ENCODE measurements at places on chromosomes 7 and 10. TPM values are rescaled to one million over a fixed set of nuclear protein-coding genes. Genes with fewer than 3 reads are reported as not detected.

Gene GDF10
- 0.58 TPM for total RNA-seq

Gene SYNPO2L
- total RNA-seq: 289 TPM

DNA sequence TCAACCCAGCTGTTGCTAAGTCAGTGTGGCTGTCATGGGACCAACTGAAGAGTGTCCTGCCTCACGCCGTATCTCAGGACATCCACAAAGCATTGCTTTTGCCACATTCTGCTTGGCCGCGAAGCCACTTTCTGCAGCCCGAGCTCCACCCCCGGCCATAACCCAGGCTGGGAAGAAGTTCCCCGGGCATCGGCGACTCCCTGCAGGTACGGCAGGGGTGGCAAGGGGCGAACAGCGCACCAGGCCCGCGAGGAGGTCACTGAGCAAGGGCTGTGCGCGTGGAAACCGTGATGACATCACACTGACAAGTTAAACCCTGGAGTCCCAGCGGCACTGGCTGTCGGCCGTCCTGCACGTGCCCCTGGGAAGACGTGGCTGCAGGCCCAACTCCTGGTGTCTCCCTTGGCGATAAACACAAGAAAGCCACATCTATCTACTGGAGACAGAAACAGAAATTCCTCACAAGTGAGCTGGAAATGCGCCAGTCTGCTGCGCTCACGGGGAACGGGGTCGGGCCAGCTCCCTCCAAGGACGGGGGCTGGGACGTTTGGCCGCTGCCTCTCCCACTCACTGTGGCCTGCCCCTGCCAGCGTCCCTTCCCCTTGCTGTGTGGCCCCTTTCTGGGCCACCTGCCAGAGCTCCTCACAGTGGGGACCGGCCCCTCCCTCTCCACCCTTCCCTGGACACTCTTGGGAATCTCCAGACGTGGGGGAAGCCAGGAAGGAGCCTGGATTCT, 326.3 kb downstream of the DNAJB6 start:
- H3K36me3 ChIP-seq: no peaks in the 10 kb centered on the region
- DNase-seq: no peak
- H3K27me3 ChIP-seq: peaks cover 9% of the 10 kb centered on the region
- no peak overlapping the region for H3K27ac ChIP-seq
- H3K4me3 ChIP-seq: no peak overlapping the region

DNA sequence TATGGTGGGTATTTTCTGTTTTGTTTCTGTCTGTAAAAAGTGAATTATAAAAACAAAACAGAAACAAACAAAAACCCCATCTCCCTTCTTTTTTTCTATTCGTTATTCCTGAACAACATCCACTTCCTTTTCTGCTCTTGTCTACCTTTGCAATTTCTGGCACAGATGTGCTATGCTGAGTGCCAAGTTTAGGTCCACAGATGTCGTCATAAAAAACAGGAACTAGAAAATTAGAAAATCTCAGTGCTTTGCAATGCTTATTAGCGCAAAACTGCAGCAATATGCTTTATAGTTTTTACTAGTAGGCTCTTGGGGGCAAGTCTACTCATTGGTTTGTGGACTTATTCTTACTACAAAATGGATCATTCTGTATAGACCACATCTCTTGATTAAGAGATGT, 94.2 kb upstream of the PRKCQ start:
- no peaks in the 10 kb centered on the region for H3K4me1 ChIP-seq
- DNase-seq: no peak
- H3K4me3 ChIP-seq: no peak overlapping the region
- H3K27ac ChIP-seq: no peak overlapping the region
- H3K27me3 ChIP-seq: no peaks in the 10 kb centered on the region

DNA sequence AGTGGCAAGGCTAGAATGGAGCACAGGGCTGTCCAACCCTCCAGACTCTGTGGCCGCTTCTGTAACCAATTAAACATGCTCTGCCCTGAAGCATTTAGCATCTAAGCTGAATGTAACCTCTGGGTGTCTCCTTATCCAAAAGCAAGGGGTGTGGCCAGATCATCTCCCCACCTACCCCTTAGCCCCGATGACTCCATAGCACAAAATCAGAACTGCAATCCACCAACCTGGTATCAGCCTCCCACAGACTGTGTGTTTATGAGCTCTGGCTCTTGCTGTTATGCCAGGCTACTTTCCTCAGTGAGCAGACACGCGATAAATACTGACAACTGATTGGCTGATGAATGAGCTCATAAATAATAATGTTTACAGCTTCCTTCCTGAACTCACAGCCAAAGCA, 3.2 kb downstream of the FRMD4A start:
- no peak overlapping the region for H3K4me3 ChIP-seq
- H3K27ac ChIP-seq: no peak overlapping the region
- H3K4me1 ChIP-seq: no peaks in the 10 kb centered on the region
- H3K36me3 ChIP-seq: no peaks in the 10 kb centered on the region
- H3K27me3 ChIP-seq: no peaks in the 10 kb centered on the region

DNA sequence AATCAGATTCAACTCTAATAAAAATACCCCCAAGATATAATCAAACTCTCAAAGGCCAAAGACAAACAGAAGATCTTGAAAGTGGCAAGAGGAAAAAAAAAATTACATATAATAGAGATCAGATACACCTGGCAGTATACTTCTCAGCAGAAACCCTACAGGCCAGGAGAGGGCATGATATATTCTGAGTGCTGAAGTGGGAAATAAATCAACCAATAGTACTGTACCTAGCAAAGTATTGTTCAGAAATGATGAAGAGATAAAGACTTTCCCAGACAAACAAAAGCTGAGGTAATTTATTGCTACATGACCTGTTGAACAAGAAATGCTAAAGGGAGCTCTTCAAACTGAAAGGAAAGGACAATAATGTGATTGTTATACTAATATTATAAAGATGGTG, 291.9 kb downstream of the SH2D4B start:
- H3K27me3 ChIP-seq: no peaks in the 10 kb centered on the region
- H3K36me3 ChIP-seq: no peaks in the 10 kb centered on the region
- no peaks in the 10 kb centered on the region for H3K4me1 ChIP-seq
- DNase-seq: no peak
- no peak overlapping the region for H3K27ac ChIP-seq
- no peak overlapping the region for H3K4me3 ChIP-seq

DNA sequence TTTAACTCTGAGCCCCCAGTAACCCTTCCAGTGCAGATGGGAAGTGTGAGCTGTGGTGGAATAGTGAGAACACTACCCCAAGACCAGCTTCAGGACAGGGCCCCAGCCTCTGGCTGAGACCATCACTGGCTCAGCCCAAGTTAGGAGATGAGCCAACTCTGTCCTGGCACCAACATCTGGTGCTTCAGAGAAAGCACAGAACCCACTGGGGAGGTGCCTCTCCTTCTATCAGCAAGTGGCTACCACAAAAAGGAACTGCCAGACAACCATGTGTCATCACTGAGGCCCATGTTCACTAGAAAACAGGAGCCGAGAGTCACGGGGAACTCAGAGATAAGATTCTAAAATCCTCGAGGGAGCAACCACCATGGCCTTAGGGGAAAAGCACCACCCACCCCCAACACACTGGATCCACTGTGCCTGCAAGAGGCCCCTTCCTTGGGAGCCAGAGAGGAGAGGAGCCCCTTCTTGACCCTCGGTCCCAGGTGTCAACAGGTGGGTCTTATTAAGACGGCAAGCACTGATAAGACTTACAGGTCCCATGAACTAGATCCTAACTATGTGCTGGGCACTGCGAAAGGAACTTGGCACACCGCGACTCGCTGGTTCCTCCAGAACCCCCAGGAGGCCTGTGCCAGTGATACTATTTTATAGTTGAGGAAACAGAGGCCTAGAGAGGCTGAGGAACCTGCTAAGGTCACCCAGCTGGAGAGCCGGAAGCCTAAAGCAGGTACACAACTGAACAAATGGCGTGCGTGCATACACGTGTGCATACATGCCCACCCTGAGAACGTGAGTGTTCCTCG, 102.7 kb downstream of the FAM53B start:
- H3K4me3 ChIP-seq: no peak overlapping the region
- H3K27ac ChIP-seq: peak overlapping the region; percentile 11
- DNase-seq: no peak
